ENCODE measurements at places on chromosomes 5 and 9. TPM values are rescaled to one million over a fixed set of nuclear protein-coding genes. Genes with fewer than 3 reads are reported as not detected.

- DNase-seq, result no peak
These were observed 228.8 kb downstream of the AP3B1 start for GRCh38 chr5:78065663-78066062.

GRCh38 chr9:133533857-133534256, 647 bp upstream of the ADAMTSL2 start:
- peak; percentile 29 for DNase-seq

GRCh38 chr5:72468024-72468423, 39.2 kb downstream of the ZNF366 start:
- peak; percentile 70 for DNase-seq

DNA sequence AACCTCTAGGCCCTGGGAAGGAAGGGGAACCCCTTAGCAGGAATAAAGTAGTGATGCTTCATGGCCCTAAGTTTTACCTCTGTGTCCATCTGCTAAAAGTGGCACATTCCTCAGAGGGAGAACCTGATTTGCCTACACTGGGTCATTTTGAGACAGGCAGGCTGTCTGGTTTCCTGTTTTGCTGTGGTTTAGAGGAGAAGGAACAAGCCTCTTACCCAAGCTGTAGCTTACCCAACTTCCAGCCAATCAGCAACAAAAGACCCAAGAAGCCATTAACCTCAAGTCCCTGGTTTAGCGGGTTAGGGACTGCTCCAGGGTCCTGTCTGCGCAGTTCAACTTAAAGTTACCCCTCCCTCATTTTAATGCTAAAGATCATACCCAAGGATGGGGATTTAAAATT, 411.0 kb downstream of the MAT2B start:
- DNase-seq, result no peak

DNA sequence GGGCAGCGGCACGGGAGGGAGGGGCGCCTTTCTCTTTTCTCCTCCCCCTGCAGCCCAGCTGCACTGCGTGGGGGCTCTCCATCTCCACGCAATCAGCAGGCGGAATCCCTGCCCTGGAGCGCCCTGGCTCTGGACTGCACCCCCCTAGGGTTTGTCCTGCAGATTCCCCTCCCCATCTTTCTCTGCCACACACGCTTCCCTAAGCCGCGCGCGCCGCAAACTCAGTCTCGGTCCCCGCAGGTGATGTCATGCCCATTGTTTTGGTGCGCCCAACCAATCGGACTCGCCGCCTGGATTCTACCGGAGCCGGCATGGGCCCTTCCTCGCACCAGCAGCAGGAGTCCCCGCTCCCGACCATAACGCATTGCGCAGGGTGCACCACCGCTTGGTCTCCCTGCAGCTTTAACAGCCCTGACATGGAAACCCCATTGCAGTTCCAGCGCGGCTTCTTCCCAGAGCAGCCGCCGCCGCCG, at the start of gene KCNN2:
KCNN2 (plus strand) TSS at position 347 of the 473 bp plus-strand sequence; CDS start at position 417, 70 bp downstream.
- peak; percentile 64 for DNase-seq

DNA sequence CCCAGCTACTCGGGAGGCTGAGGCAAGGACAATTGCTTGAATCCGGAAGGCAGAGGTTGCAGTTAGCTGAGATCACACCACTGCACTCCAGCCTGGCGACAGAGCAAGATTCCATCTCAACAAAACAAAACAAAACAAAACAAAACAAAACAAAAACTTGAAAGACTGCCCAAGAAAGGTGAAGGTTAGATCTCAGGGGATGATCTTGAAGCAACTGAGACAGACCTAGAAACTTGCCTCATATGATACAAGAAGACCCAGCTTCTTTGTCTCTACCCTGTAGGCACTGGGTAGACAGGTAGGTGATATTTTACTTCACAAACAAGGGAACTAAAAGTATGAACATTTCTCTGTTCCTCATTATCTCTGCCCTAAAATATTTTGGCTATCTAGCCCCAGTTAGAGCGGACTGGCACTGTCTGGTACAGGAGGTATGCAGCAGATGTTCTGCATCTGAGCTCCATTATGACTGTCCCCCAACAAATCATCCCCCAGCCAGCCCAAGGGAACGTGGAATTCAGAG, 26.3 kb upstream of the SHOC1 start:
- no peak for DNase-seq

DNA sequence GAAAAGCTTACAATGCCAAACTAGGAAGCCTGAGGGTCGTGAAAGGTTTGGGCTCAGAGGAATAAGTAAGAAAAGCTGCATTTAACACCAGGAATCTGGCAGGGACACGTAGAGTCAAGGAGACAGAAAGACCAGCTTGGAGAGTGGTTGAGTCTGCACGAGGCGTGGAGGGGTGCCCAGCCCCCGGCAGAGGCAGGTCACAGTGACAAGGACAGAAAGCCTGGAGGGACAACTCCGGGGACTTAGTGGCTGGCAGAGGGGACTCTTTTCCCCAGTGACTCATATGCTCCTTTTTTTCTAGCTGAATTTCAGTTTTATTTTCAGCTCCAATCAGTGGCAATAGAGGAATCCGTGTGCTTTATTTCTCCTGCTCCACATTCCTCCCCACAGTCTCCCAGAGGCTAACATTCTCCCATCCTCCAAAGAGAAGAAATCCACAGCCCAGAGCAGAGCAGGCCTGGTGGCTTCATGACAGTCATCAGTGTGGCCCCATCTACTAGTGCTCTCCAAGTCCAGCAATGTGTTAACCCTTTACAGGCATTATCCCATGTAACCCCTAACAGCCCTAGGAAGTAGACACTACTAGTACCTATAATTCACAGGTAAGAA, 80.7 kb downstream of the KCNIP1 start:
- no peak for DNase-seq

DNA sequence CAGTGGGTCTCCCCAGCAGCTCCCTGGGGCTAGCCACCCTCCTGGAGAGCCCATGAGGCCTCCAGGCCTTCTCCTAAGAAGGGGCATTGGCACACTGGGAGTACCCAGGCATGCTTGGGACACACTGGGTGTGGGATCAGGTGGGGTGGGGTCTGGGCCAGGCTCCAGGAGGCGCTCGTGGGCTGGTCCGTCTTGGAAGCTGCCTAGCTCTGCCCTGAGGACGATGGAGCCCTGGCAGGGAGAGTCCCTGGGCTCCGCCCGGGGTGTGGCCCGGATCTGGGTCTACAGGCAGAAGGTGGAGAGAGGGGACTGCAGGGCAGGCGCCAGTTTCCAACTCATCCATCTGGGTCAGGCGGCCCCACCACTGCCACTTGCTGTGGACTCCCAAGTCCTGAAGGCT, 2.4 kb downstream of the PRRX2 start:
- peak; percentile 50 for DNase-seq

Gene SMU1
- total RNA-seq, result 26.6 TPM

DNA sequence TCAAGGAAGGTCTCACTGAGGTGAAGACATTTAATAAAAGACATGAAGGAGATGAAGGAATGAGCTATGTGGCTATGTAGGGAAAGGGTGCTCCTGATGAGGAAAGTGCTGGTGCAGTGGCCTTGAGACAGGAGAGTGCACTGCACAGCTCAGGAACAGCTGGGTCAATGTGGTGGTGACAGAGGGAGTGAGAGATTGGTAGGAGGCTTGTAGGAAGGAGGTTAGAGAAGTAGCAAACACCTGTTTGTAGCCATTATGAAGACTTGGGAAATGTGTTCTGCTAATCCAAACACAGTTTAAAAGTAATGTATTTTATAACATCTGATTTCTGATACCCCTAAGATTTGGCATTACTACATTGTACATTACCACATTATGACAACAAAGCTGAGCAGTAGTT, 115.1 kb upstream of the MTAP start:
- no peak for DNase-seq

Gene LCNL1
- total RNA-seq, result not detected

- no peak for DNase-seq
These were observed 20.4 kb downstream of the PDE8B start for GRCh38 chr5:77230727-77231470.

GRCh38 chr9:129490583-129491486, 130.1 kb downstream of the C9orf50 start:
- no peak for DNase-seq

GRCh38 chr9:27436234-27436633, 87.9 kb upstream of the IFNK start:
- no peak for DNase-seq

Gene TRPM3
- not detected for total RNA-seq

- no peak for DNase-seq
These were observed 1682.4 kb downstream of the MAT2B start for GRCh38 chr5:165187815-165188214.

GRCh38 chr5:136750224-136750862, 385.0 kb upstream of the TRPC7 start:
- no peak for DNase-seq

Gene LMNB1
- 249 TPM for total RNA-seq

GRCh38 chr9:88996921-88997235, 5.6 kb downstream of the S1PR3 start:
- DNase-seq, result no peak

GRCh38 chr5:35282810-35283209, 52.5 kb upstream of the PRLR start:
- no peak for DNase-seq

DNA sequence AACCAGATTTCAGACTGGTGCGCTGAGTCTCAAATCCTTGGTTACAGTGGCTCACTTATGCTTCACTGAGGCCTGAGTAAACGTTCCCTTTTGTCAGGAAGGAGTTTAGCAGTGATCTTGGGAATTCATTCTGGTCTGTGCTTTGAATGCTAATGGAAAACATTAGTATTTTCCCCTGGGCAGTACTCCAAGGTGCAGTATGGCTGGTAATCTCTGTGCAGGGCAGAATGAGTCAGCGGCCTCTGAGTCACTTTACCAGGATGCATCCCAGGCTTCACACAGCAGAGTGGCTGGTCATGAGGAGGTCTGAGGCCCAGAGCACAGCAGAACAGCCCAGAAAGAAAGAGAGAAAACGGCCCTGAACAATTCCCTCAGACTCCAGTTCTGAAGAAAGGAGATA, 54.0 kb downstream of the PCA3 start:
- DNase-seq, result peak; percentile 92

Gene CFAP90
- total RNA-seq, result not detected

Gene PRLR
- 3.5 TPM for total RNA-seq

Gene C5orf58
- not detected for total RNA-seq

DNA sequence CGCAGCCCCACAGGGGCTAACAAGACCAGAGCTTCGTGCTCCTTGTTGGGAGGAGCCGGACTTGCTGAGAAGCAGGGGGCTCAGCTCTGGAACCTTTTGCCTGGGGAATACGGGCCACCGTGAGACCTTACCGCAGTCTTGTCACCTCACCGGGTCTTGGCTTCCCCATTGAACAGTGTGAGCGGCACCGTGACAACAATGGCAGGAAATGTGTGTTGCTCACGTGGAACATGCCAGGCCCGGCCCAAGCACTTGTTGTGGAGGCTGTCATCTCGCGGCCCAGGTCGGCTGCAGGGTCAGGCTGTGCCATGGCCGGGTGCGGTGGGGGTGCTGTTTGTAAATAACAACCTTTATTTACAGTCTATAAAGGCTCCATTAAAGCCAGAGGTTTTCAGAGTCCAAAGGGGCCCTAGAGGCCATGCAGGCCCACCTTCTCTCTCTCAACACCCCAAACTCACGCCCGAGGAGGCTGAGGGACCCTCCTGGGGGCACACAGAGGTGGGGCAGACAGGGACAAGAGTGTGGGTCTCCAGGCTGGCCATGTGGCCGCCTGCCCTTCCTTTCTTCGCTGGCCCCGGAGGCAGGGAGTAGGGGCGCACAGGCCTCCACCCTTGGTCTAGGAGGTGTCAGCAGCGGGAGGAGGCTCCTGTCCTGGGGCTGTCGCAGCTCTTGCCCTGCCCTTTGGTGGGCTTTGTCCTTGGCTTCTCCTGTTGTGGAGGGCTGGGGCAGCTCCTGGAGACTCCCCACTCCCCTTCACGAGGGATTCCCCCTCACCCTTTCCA, 79.7 kb downstream of the TSPAN17 start:
- DNase-seq, result no peak

- DNase-seq, result peak; percentile 3
These were observed 5.9 kb upstream of the TAL2 start for GRCh38 chr9:105656131-105656921.

GRCh38 chr5:135102716-135103574, 68.9 kb upstream of the PITX1 start:
- DNase-seq, result peak; percentile 62

Gene PKN3
- total RNA-seq, result 10.5 TPM

GRCh38 chr9:126613651-126614050, at the start of gene LMX1B:
Gene LMX1B, plus strand, starts transcription at chr9:126613928. Its CDS starts 522 bp downstream, at chr9:126614450.
- DNase-seq, result peak; percentile 83

GRCh38 chr9:136564379-136564988, 18.6 kb upstream of the NOTCH1 start:
- DNase-seq, result no peak

DNA sequence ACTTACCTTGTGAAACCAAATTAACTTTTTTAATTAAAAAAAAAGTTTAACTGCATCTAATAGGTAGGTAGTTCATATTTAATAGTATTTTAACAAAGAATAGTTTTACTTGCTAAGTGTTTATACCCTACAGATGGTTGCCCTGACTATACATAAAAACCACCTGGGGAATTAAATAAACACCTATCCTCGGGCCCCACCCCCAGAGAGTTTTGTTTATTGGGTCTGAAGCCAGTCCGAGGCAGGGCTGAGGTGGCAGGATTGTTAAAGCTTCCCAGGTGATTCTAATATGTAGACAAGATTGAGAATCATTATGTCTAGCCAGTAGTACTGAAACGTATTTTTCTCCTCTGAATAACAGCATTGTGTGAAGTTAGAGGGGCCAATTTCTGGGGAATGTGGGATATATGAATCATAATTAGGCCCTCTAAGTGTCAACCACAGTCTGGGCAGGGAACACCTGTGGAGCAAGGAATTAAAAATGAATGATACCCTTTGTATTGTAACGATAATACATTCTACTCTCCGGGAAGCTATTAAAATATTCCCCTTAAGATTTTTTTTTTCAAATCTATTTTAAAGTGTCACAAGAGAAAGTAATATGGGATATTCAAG, 5.6 kb upstream of the PAM start:
- DNase-seq, result no peak

- DNase-seq, result no peak
These were observed 12.6 kb downstream of the LMBRD2 start for GRCh38 chr5:36138900-36139683.

Gene GTF3C5
- 58.0 TPM for total RNA-seq

DNA sequence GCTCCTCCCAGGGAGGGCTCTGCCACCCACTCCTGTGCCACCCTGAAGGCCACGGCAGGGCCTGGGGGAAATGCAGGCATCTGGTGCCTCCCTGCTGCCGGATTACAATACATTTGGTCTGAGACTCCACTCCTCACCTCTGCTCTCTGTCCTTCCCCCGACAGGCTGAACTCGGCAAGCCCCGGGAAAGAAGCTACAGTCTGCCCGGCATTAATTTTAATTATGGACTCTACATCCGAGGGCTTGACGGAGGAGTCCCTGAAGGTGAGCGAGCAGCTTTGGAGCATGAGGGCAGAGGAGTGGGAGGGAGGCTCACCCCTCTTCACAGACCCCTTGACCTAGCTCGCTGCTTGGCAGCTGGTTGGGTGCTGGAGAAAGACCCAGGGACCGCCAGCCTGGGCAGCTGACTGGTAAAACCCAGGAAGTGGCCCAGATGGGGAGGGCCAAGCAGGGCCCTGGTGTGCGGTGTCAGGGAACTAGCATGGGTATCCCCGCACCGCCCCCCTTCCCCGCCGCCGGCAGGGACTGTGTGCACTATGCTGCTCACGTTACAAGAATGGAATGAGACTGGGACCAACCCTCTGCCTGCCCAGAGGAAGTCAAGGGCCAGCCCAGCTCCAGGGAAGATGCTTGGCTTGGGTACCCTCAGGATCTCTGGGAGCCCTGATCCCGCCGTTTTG, 83.7 kb upstream of the BARHL1 start:
- DNase-seq, result no peak

All from MG63 (cell line).